ENCODE measurements at places on chromosomes 5 and 9.

DNA sequence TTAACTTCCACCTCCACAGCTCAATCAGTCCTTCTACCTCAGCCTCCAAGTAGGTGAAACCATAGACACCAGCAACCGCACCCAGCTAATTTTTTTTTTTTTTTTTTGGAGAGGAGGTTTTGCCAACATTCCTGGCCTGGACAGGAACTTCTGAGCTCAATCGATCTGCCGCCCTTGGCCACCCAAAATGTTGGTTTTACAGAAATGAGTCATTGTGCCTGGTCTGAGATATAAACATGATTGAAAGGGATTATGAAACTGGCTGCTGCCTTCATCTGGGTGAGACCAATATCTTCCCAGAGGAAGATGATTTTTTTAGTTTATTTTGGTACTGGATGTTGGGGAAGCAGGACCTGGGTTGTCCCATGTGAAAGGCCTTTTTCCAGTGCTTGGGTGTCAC lies 9.2 kb downstream of the TAF11L12 start:
- no peak for DNase-seq

DNA sequence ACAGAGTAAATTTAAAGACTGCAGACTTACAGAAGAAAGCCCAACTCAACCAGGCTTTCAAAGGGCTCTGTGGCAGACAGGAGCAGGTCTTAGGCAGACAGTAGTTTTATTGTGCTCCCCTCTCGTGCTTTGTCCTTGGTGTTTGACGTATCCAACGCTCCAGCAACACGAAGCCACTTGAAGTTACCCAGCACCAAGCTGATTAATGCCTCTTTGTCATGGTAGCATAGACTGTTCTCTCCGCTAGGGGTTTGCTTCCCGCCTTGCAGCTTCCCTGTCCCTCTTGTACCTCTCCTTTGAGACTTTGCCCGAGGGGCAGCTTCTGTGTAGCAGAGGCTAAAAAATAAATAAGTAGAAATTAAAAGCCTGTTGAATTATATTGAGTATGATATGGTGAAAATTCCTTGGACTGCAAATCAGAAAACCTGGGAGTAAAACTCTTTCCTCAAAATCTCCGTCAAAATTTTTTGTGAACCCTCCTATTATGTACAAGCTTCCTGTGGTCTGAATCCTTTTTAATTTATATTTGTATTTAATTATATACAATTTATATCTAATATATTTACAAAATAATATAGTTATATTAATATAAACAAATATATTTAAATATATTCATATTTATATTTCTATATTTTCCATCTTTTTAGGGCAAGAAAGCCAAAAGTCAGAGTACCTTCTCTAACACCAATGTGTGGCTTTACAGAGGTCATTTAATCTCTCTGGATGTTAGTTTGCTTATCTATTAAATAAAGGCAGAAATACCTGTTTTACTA lies 405.4 kb downstream of the DMAC1 start:
- no peak for DNase-seq

GRCh38 chr5:115977988-115978387 lies 15.7 kb downstream of the LVRN start:
- no peak for DNase-seq

DNA sequence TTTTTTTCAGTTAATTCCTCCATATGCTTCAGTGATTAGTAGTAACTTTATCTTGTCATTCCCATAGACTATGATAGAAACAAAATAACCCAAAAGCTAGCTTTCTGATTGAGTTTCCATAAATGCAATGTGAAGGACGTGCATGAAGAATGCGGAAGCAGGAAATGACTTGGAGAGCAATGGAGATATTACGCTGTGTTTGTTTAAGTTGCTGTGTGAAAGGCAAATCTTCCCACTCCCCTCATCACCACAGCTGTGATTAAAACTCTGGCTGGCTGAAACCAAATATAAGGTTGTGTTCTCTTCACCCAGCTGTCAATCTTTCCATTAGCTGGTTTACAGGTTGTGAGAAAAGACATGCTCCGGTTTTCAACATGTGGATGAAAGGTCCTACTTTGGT lies 83.9 kb downstream of the NR2F1-AS1 start:
- no peak for DNase-seq

- DNase-seq, result no peak
Observed at GRCh38 chr5:100424787-100425186, 110.4 kb upstream of the FAM174A start.

DNA sequence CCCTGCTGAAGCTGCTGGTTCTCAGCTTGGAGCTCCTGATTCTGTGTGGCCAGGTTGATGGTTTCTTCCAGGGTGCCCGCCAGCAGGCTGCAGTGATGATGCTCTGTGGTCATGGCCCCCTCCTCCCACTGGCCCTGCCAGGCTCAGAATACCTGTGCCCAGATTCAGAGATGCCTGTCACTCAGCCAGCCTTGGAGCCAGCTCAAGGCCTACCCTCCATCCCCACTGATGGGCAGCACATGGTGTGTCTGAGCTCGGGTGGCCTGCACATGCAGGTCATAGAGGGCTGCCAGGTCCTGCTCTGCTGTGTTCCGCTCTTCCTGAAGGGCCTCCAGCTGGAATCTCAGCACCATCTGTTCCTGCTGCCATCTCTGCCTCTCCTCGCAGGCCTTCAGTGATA lies 5.4 kb downstream of the SLC35A4 start:
- no peak for DNase-seq
